T-helper 2 cell treated with Interferon-gamma antibody and Interleukin-4, amounts not matched to agents 5 μg/mL and 100 μg/mL, for 36 hours (primary cell): ENCODE measurements at places on chromosomes 1 and 21.
A peak's percentile ranks its signal among the peaks of the same experiment; 100 is the strongest.

DNA sequence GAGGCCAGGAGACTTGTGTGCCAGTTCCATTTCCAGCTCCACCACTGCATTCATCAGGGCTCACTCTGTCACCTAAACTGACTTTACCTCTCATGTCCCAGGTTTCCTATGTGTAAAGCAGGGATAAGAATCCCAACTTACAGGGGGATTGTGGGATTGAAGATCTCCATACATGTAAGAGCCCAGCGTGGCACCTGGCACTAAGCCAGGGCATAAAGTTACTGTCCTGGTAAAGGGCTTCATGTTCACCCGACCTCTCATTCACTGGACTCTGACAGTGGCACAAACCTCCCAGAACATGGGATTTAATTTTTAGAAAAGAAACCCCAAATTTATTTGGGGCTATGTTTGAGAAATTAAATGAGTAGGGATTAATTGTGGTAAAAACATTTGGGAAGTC lies 8.9 kb upstream of the IGFN1 start:
- DNase-seq: no peak

GRCh38 chr1:58896246-58897183 lies 112.7 kb upstream of the JUN start:
- no peak for DNase-seq

DNA sequence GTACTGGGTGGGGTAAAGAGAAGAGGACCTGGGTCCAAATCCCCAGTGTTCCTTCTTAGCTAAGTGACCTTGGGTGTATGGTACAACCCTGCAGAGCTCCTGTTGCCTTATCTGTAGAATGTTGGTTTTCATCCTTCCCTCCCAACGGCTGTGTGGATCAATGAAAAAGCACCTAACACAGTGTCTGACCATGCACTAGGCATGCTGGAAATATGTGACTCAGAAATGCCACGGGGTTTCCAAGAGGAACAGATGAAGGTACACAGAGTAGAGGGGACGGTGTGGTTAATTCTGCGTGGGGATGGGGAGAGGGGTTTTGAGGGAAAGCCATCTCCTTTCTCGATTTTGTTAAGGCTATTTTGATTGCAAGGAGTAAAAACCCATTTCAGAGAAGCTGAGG lies 8.6 kb downstream of the NIPAL3 start:
- peak; percentile 3 for DNase-seq

- DNase-seq: no peak
These were observed 36.8 kb downstream of the RNF11 start for GRCh38 chr1:51272916-51273315.

DNA sequence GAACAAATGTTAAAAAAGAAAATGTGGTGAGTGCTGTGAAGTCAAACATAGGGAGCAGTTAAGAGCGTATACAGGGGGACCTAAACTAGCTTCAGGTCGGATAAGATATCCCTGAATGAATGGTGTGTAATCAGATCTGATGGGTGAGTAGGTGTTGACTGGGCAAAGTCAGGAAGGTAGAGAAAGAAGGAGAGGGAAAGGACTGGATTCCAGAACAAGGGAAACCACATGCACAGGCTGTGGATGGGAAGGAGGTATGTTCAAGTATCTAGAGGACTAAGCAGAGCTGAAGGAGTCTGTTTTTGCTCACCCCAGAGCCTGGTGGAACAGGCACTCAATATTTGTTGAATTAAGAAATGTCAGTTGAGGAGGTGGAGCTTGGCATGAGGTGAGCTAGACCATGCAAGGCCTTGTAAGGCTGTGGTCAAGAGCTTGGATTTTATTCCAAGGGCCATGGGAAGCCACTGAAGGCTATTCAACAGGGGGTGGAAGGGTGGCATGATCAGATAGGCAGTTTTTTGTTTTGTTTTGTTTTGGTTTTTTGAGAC lies 27.4 kb downstream of the MAP7D1 start:
- DNase-seq: no peak

DNA sequence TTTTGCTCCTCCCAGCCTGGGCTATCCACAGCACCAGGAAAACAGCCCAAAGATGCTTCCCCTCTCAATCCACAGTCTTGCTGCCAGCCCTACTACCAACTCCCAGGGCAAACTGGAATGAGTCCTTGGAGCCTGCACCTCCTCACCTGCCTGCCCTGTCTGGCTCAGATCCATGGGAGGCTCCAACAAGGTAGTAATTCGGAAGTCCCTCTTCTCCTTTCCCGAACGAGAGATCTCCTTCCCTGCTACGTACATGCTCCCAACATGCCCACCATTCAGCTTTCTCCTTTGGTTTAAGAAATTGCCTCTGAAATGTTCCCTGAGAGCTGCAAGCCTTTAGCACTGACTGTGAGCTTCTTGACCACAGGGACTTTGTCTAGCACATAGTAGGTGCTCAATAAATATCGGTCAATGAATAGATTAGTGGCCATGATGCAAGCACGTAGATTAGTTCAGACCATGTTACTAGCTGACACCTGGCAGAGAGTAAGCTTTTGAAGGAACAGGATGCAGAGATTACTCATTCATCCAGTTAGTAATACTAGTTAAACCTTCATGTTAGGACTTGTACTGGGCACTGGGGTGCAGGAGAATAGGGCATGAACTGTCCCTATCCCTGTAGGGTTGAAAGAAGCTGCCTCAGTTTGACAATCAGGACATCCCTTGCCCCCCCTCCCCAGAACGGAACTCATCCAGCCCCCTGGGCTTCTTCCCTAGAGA lies 80.1 kb downstream of the DISP3 start:
- DNase-seq: no peak

GRCh38 chr1:118124064-118124463 lies 61.0 kb downstream of the SPAG17 start:
- no peak for DNase-seq

- no peak for DNase-seq
These were observed 294.3 kb upstream of the B3GALT2 start for GRCh38 chr1:193480755-193481154.

GRCh38 chr1:234556245-234556943 lies 53.6 kb downstream of the IRF2BP2 start:
- DNase-seq: no peak

DNA sequence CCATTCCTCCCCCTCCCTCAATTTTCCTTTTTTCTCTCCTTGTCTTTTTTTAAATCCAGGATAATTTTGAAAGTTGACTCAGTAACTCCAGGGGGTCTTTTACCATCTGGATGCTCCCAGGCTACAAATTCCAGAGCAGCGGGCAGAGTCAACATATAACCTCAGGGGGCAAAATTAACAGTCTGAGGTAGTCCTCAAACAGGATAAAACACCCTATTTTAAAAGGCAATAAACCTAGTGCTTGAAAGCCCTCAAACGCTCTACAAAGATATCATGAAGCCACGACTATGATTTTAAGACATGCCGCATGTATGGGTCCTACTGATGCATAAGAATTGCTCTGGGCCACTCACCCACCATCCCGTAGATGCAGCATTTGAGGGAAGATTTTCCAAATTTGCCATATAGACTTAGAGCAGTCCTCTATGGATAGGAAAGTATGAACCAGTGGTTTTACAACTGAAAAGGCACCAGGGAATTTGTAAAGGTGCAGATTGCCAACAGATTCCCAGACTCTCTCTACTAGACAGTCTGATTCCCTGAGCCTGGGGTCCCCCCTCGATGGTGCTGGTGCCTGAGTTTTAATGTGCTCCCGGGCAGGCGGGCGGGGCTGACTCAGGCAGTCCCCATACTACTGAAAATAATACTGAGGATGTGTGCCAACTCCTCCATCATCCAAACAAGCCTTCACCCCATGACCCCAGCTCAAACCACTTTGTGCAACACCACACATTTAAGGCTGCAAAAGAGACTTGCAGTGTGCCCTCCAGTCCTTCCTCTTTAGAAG lies 37.2 kb downstream of the PTPN14 start:
- DNase-seq: no peak

DNA sequence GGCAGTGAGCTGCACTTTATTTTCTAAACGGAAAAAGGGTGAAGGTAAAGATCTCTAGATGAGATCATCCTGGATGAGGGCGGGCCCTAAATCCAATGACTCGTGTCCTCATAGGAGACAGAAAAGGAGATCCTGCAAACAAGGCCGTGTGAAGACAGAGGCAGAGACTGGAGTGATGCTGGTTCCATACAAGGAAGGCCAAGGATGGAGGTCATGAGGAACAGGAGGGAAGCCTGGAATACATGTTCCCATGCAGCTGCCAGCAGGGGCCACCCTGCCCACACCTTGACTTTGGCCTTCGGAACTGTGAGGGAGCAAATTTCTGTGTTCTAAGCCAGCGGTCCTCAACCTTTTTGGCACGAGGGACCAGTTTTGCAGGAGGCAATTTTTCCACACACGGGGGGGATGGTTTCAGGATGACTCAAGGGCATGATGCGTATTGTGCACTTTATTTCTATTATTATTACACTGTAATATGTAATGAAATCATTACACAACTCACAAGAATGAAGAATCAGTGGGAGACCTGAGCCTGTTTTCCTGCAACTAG lies 94.3 kb downstream of the PSMG1 start:
- DNase-seq: no peak

DNA sequence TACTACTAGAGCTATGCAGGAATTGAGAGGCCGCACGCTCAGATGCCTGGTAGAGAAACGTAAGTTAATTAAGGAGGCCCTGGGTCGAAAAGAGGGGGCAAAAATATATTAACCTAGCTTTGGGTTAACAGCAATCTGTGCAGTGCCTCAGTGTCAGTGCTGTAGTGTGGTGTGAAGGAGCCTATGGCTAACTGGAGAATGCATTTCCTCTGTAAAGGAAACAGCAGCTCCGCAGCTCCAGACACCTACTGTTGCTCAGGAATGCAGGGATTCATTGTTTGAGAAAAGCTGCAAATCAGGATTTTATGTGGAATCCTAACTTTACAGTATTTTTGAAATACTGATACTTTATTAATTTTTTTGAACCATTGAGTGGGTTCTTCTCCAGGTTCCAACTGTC lies 18.4 kb downstream of the VANGL1 start:
- no peak for DNase-seq

DNA sequence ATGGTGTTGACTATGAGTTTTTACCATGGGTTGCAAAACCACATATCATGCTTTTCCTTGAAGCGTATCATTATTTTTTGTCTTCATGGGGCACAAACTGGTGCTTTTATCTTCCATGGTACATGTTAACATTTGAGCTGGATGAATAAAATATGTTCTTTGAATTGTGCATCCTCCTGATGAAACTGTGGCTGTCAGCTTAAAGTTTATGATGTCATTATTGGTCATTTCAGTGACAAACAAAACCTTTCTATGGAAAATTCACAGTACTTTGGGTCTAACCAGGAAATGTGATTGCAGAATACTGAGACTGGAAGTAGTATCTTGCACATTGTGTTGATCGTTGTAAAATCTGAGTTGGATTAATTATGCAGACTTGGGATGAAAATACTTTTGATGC lies 291.7 kb upstream of the ZRANB2 start:
- DNase-seq: no peak

- no peak for DNase-seq
These were observed 360.6 kb downstream of the FAM72C start for GRCh38 chr1:143611159-143611558.

GRCh38 chr1:109351457-109351856 lies 44.6 kb upstream of the MYBPHL start:
- no peak for DNase-seq

DNA sequence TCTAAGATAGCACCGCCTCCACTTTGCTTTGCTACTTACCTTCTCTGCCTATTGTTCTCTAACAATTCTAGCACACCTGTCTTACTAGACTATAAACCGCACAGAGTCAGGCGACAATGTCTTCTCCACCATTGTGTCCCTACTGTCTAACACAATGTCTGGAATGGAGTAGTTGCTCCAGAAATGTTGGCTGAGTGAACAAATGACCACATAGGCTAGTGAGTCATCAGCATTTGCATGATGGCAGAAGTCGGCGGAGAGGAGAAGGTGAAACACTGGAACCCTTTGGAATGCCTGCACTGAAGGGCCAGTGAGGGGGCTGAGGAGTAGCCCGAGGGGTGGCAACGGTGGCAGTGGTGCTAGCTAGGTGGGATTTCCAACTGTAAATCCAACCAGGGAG lies 14.0 kb upstream of the PABPC4 start:
- DNase-seq: no peak

DNA sequence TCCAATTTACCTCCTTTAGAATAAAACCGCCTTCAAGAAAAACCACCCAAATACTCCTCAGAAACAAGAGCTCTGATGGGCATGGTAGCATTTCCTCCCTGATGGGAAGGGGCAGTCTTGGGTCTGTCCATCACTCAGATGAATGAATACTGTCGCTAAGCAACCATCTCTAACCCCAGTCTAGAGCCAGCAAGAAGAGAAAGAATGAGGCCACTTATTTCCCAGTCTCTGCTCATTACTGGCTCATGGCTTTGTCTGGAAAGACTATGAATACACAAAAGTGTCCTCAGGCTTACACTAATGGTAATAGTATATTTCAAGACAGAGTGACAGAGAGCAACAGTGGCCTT lies 51.0 kb upstream of the F3 start:
- DNase-seq: no peak

DNA sequence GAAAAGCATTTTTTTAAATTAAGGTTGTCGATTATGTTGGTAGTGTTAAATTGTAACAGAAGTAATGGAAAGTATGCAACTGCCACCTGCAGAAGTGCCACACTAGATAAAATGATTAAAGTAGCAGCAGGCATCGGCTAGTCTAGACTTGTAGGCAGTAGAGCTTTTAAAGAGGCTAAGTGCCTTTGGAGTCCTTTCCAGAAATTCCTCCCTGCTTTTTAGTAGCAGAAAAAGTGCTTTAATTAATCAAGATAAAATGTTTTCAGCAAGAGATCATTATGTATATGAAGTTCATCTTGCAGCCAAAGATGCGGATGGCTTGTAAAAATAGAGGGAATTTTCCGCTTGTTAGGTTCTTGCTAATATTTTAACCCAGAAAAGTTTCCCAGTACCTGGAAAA lies 87.1 kb upstream of the LRRC8D start:
- no peak for DNase-seq

DNA sequence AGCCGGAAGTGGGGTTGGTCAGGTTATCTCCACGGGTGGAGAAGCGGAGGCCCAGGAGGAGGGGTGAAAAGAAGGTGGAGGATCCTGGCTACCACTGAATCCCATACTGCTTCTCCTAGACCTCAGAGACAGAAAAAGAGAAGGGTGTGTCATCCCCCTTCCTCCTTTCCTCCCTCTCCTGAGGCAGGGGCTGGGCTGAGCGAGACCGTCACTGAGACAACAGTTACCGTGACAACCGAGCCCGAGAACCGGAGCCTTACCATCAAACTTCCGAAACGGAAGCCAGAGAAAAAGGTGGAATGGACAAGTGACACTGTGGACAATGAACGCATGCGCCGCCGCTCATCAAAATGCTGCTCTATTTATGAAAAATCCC lies 42.1 kb upstream of the NBPF3 start:
- no peak for DNase-seq

- DNase-seq: peak; percentile 33
These were observed 724 bp downstream of the ST7L start for GRCh38 chr1:112618114-112618720.
